ENCODE measurements at places on chromosomes 1 and 21.

- no peak for DNase-seq
These were observed 92.3 kb downstream of the DMRTB1 start for GRCh38 chr1:53551428-53551995.

DNA sequence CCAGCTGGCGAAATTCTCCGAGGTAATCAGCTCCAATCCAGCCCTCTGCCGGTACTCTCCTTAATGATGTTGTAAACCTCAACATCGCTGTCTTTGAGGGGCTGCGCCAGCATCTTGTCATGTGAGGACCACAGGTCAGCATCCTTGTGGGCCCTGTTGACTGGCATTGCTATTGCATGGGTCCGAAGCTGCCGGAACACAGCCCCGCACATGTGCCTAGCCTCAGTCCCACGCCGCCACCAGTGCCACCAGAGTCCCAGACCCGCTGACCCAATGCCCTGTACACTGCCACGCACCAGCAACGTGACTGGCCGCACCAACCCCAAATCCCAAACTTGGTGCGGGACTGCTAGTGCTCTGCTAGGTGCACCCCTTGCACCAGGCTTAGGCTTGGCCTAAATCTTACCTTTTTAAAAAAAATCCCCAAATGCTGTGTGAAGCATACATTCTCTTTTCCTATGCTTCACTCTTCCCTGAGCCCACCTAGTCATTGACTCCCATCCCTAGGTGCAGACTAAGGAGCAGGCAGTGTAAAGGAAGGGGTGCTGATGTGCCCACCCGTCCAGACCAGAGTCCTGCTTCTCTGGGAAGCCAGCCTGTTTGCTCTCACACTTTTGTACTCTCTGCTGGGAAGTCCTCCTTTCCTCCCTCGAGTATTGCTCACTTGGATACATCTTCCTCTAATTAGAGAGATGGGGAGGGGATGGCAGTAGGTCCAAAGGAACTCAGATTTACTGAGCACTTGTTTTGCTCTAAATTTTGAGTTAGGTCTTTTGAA, 81.9 kb upstream of the ARTN start:
- DNase-seq = no peak

- DNase-seq = peak; percentile 62
These were observed 11.2 kb downstream of the TNFRSF1B start for GRCh38 chr1:12177999-12178441.

DNA sequence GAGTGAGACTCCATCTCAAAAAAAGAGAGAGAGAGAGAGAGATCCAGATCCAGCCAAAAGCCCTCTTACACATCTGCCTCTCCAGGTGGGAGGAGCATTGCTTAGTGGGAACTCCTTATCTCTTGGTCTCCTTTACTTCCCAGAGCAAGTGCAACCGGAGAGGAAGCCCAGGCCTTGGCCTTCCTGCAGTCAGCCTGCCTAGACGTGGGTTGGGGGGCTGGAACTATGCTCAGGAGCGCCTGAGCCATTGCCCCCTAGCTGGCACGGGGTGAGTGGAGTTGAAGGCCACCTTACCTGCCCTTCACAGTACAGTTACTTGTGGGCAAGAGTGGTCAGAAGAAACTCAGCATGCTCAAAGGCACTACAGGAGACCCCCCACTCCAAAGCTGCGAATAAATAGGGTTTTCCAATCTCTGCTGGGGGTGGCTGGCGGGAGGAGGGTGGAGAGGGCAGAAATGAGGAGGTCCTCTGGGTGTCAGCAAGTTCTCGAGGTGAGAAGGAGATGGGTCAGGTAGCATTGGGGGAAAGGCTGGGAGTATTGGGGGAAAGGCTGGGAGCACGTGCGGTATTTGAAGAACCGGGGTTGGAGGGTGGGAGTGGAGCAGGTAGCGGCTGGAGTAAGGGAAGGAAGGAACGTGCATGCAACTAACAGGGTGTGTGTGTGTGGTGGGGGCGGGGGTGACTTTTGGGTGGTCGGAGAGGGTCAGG, 4.7 kb upstream of the DMBX1 start:
- DNase-seq = no peak

DNA sequence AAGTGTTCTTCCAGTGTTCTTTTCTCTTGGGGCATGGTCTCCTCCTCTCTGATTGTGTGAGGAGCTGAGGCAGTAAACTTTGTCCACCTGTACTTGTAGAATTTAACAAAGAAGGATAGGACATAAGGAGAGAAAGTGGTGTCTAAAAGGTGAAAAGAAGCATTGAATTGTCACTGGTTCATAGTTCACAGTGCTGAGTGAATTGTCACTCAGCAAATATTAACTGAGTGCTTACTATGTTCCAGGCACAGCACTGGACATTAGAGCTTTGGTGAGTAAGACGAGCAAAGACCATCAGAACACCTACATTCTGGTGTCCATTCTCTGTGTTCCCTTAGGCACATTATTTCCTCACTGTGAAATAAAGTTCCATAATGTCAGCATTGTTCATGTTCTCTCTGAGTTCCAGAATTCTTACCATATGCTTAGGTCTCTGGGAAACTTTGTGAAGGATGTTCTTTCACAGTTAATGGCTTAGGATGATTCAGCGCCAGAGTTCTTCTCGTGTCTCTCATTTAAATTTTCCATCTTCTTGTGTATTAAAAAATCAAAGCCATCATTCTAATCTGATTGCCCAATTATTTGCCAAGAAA, 156.8 kb upstream of the HOOK1 start:
- no peak for DNase-seq
